HepG2 (cell line): ENCODE measurements at places on chromosomes 7 and 10. TPM values are rescaled to one million over a fixed set of nuclear protein-coding genes. Genes with fewer than 3 reads are reported as not detected.

DNA sequence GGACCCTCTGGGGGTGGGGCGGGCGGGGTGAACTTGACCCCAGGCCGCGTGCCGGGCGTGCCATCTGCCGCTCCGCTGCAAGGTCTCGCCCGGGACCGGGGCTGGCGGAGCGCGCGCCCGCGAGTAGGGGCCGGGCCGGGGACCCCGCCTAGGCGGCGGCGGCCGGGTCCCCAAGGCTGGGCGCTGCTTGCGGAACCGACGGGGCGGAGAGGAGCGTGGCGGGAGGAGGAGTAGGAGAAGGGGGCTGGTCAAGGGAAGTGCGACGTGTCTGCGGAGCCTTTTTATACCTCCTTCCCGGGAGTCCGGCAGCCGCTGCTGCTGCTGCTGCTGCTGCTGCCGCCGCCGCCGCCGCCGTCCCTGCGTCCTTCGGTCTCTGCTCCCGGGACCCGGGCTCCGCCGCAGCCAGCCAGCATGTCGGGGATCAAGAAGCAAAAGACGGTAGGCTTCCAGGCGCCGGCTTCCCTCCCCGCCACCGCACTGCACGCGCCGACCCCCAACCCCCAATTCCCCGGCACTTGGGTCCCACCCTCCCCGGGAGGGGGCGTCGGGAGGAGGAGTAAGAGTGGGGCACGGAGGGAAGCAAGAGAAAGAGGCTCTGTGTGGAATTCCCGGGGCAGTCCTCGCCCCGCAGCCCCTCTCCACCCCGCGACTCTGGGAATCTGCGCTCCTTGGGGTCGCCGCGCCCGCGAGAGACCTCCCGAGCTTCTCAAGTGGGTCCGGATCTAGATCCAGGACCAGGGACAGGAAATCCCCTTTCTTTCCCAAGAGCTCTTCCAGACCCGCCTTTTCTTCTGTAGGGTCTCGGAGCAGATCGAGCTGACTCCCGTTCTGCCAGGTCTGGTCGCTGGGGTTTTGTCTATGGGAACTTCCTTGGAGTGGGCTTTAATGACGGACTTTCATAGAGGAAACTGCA is at the start of gene PAPSS2:
Gene PAPSS2 (plus strand): TSS at position 308 of the 913 bp plus-strand sequence. CDS start 104 bp downstream, at position 412.
- no peak within 1 kb of the TSS for H3K27ac ChIP-seq
- peaks cover 31% of the 10 kb centered on the region for H3K27me3 ChIP-seq
- no peaks in the 10 kb centered on the region for H3K36me3 ChIP-seq
- DNase-seq, result no peak

DNA sequence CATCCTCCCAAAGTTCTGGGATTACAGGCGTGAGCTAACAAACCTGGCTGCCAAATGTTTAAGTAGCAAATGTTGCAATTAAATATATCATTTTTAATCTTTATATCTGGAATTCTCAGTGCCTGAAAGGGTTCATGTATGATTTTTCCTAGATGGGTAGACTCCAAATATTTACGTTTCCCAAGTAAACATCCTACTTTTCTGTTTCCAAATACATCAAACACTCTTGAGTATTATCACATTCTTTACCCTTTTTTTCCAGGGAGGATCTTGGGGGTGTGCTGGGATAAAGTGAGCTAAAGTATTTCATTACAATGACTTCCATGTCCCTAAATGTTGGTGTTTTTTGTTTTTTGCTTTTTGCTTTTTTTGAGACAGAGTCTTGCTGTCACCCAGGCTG is 32.9 kb upstream of the CYTH3 start:
- peak; percentile 60 for DNase-seq
- no peak overlapping the region for H3K27ac ChIP-seq
- peaks cover 10% of the 10 kb centered on the region; the same call in 1 of the 3 replicates for H3K27me3 ChIP-seq
- no peak overlapping the region for H3K4me3 ChIP-seq
- no peaks in the 10 kb centered on the region for H3K36me3 ChIP-seq

- no peaks in the 10 kb centered on the region for H3K4me1 ChIP-seq
- peaks cover 72% of the 10 kb centered on the region for H3K27me3 ChIP-seq
- no peak overlapping the region for H3K4me3 ChIP-seq
- no peak for DNase-seq
- H3K27ac ChIP-seq, result no peak overlapping the region
- H3K36me3 ChIP-seq, result no peaks in the 10 kb centered on the region
Observed at GRCh38 chr7:173209-173918, 19.0 kb upstream of the FAM20C start.

SP4 gene
- total RNA-seq, result 4.8 and 6.5 TPM in 2 replicates

GPR146 gene
- total RNA-seq, result 0.84 and 2.0 TPM in 2 replicates
